C1 segment of cervical spinal cord (tissue), 14 donors: ENCODE measurements at places on chromosomes 12 and 14.

- DNase-seq: no peak
These were observed 33.7 kb downstream of the FGFR1OP2 start for GRCh38 chr12:26971963-26972362.

- no peak for DNase-seq
These were observed 927.1 kb downstream of the VRK1 start for GRCh38 chr14:97724265-97724731.

DNA sequence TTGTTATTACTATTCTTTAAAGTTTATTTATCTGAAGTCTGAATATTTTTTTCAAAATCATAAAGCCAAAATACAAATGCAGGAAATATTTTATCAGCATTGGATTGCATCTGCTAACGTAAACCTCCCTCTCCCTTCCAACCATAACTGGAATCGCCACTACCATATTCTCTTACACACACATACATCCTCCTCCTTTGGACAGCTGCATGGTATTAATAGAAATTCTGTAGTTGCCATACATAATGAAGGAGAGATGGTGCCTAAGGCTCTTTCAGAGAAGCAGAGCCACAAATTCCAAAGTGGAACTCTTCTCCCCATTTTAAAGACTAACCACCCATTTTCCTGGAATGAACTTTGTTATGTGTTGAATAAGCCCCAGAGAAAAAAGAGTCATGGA, 352.7 kb downstream of the MDGA2 start:
- no peak for DNase-seq

DNA sequence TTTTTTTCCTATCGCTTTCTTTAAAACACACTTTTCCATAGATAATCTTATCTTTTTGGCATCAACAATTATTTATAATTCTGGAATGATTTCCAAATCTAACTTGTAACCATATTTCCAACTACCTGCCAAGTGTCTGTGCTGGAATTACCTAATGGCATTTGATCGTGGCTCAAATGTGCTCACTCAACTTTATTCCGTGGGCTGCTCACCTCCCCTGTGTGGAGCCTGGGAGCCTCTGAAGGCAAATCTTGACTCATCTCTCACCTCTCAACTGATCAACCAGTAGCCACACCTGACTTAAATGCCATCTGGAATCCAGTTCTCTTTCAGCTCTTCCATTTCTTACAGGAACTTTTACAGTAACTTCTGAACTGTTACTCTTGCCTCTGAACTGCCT, 608.6 kb downstream of the DIO2 start:
- DNase-seq: no peak

GRCh38 chr14:80627745-80628144, 313.8 kb downstream of the CEP128 start:
- DNase-seq: no peak

DNA sequence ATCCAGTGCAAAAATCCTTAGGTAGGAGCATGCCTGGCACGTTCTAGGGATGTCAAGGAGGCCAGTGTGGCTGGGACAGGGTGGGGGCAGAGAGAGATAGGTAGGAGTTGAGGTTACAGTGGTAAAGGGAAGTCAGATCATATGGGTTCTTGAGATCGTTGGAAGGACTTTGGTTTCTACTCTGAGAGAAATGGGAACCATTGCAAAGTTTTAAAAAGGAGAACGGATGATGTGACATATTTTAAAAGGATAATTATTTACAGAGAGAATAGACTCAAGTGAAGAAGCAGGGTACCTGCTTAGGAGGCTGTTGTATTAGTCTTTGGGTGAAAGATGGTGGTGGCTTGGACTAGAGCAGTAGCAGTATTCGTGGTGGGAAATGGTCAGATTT, 47.6 kb upstream of the ATP2B1 start:
- DNase-seq: no peak

DNA sequence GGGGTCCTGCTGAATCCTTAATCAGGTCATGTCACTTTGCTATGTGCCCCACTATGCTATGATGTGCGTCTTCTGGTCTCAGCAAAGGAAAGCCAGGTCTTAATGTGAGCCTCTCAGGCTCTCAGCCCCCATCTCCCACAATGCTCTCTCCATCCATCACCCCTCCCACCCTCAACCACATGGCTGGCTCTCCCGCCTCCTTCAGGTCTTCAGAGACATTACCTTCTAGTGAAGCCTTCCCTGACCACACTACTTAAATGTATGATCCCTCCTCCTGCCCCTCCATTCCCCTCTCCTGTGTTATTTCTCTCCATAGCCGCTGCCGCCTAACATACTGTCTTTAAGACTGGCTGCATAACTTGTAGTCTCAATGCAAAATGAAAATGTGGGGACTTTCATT, 50.5 kb downstream of the KRT80 start:
- DNase-seq: no peak

DNA sequence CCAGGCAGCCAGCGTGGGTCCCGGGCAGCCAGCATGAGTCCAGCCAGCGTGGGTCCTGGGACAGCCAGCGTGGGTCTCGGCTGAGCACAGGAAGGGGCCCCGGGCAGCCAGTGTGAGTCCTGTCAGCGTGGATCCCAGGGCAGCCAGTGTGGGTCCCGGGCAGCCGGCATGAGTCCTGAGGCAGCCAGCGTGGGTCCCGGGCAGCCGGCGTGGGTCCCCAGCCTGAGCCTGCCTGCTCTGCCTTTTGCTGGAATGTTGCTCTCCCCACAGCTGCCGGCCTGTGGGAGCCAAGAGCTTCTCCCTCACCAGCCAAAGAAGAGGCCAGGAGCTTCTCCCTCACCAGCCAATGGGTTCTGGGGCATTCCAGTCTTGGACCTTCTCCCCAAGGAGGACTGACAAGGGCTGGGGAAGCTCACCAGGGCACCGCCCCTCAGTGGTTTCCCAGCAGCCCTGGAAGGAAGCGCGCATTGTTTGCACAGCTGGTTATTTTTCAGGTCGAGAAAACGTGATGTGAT, 15.0 kb upstream of the RFLNA start:
- DNase-seq: no peak
